ENCODE measurements at places on chromosomes 7 and 10.

- DNase-seq, result no peak
Measured at GRCh38 chr7:107559864-107560263, 3.9 kb downstream of the COG5 start.

GRCh38 chr10:59577984-59578383 is 131.7 kb downstream of the SLC16A9 start:
- no peak for DNase-seq

DNA sequence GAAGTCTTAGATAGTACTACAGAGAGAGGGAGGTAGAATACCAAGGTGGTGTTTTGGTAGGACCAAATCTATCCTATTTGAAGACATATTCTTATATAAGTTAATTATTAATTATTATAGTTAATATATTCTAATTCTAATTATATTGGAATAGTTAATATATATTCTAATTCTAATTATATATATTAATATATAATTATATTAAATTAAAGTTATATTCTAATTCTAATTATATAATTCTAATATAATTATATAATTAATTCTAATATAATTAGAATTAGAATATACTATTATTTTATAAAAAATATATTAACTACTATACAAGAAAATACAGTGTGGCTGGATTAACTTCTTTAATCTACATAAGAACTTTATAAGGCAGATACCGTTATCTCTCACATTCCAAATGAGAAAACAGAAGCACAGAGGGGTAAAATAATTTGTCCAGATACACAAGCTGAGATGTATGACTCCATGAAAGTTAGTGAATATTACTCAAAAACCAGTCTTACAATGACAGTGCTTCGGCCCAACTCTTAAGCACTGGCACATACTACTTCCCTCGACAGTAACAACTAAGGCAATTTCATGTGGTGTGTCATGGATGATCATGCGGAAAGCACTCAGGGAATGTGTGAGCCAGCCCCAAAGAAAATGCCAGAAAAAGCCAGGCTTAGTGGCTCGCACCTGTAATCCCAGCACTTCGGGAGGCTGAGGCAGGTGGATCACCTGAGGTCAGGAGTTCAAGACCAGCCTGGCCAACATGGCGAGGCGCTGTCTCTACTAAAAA is 42.6 kb downstream of the TYW1B start:
- DNase-seq, result no peak

DNA sequence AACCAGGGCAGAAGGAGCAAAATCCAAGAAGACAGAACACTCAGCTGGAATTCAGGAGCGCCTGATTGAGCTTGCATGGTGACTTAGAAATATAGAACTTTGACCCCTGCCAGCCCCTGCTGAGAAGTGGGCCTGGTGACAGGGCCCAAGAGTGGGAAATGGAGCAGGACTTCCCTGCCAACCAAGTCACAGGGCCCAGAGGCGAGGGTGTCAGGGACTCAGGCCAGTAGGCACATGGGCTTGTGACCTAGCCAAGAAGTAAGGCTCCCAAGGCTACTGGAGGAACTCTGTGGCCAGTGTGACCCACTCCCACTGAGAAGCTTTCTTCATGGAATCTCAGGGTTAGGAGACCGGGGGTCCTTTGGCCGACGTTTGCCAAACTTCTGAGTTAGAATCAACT is 31.9 kb downstream of the LRRC20 start:
- DNase-seq, result no peak

DNA sequence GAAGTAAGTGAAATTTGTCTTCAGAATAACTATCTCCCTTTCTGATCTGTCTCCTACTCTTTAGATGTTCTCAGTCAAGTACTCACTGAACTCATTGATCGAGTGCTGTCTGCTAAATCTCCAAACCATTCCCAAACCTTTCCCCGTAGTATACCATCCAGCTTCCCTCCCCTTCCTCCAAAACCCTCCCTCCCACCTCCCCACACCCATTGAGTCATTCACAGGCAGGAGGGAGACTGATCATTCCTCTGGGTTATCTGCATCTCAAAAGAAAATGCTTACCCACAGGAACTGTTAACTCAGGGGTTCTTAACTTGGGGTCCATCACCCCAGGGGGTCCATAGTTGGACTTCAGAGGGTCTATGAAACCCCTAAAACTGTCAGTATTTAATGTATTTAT is 37.4 kb downstream of the GOT1 start:
- DNase-seq, result no peak

- DNase-seq, result no peak
Measured at GRCh38 chr10:69269761-69270160, 8.5 kb upstream of the HK1 start.

DNA sequence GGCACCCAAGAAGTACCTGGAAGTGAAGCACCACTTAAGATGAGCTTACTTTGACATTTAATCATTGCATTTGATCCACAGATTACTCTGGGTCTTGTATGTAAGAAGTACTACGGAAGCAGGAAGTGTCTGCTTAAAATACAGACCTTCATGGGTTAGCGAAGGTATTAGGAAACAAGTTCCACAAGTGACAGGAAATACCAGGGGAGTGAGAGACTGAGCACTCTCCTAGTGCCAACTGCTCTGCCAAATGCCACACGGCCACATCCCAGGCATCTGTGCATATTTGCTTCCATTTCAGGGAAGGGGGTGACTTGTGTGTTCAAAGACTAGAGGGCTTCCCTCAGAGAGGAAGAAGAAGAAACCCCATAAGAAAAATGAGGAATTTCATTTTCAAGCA is 57.2 kb upstream of the ANK3 start:
- peak; percentile 41 for DNase-seq

GRCh38 chr7:28354601-28355402 is 57.5 kb upstream of the CREB5 start:
- no peak for DNase-seq
